ENCODE measurements at places on chromosomes 2 and 18. TPM values are rescaled to one million over a fixed set of nuclear protein-coding genes. Genes with fewer than 3 reads are reported as not detected.

The POLR1A gene
- total RNA-seq, result 18.8 TPM

The R3HDM1 gene
- 20.3 TPM for total RNA-seq

The COL4A4 gene
- total RNA-seq, result 0.05 TPM

The PLB1 gene
- 2.2 TPM for total RNA-seq

The LDLRAD4 gene
- total RNA-seq, result not detected

The REG3G gene
- not detected for total RNA-seq

The FER1L5 gene
- not detected for total RNA-seq

The SCYGR7 gene
- not detected for total RNA-seq

The MAP3K19 gene
- not detected for total RNA-seq

The HS6ST1 gene
- total RNA-seq, result 46.7 TPM
